ENCODE measurements at places on chromosomes 5 and 9.

DNA sequence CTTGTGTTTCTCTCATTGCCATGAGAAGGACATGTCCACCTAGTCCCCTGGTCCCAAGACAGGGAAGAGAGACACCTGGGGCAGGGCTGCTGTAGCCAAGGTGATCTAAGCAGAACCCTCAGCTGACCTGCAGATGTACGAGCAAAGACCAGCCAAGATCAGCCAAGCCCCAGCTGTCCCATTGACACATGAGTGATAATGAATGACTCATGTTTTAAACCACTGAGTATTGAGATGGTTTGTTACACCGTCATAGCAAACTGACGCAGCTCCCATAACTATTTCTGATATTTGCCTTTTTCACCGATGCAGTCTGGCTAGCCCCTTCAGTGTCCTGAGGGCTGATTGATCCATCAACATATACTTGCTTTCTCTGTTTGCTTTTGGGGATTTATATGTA lies 6.7 kb downstream of the OR1K1 start:
- DNase-seq = no peak

GRCh38 chr9:99142275-99142674 lies 37.4 kb downstream of the TGFBR1 start:
- DNase-seq = no peak

- peak; percentile 81 for DNase-seq
Measured at GRCh38 chr5:10567781-10568321, 4.0 kb downstream of the ANKRD33B start.

DNA sequence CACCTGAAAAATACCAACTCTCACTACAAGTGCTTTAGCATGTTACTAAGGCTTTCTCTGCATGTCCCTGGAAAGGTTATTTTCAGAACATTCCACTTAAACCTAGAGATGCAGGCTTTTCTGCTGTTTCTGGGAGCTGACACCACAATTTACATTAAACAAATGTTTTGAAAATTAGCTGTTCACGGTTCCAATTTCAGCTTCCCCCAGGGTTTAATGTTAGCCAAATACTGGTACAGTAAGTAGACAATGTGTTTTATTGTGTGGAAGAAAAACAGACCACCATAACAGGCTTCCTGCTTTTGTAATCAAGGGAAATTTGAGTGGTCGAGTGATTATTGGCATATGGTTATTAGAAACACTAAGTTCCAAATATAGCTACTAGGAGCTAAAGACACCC lies 32.0 kb downstream of the MACROH2A1 start:
- peak; percentile 46 for DNase-seq

- no peak for DNase-seq
Measured at GRCh38 chr5:35678661-35679060, 61.0 kb downstream of the SPEF2 start.

DNA sequence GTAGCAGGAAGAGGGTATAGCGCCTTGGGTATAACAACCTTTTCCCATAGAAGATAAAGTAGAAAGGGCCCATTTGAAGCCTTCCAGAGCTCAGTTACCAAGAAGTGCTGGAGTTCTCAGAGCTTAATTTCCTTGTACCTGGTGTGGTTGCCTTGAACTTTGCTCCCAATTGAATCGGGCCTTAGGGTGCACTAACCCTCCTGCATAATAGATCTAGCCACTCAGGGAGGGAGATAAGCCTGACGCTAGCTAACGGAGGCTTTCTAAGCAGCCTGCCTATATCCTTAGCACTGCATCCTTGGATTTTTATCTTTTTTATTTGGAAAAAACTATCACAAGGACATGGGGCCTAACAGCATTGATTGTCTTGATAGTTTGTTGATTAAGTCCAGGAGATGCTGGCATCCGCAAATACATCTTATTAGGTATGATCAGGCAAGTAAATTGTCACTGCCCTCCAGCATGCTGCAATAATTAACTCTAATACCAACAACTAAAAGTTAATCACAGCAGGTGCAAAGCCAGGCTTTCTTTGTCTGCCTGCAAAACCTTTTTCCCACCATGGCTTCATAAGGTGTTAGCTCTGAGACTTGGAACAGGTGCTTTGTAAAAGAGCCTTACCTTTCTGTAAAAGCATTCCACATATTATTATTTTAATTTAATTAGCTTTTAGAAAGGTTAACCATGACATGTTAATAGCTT lies 199.4 kb downstream of the SREK1 start:
- no peak for DNase-seq

DNA sequence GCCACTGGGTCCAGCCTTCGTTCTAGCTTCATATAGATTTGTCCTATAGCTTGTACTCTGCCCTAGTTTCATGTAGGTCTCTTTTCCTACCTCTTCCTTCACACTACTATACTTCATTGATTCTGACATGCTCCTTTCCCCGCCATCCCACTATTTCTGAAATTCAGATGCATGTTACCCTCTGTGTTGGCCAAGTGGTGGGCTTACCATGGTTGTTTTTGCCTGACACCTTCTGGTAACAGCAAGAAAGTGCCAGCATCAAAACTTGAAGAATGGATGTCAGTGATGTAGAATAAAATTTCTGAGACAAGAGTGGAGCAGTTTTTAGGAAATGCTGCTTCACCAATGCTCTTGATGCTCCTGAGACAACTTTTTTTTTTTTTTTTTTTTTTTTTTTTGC lies 19.5 kb upstream of the SERINC5 start:
- peak; percentile 24 for DNase-seq

GRCh38 chr9:19623941-19624340 lies 164.9 kb downstream of the SLC24A2 start:
- DNase-seq = no peak

DNA sequence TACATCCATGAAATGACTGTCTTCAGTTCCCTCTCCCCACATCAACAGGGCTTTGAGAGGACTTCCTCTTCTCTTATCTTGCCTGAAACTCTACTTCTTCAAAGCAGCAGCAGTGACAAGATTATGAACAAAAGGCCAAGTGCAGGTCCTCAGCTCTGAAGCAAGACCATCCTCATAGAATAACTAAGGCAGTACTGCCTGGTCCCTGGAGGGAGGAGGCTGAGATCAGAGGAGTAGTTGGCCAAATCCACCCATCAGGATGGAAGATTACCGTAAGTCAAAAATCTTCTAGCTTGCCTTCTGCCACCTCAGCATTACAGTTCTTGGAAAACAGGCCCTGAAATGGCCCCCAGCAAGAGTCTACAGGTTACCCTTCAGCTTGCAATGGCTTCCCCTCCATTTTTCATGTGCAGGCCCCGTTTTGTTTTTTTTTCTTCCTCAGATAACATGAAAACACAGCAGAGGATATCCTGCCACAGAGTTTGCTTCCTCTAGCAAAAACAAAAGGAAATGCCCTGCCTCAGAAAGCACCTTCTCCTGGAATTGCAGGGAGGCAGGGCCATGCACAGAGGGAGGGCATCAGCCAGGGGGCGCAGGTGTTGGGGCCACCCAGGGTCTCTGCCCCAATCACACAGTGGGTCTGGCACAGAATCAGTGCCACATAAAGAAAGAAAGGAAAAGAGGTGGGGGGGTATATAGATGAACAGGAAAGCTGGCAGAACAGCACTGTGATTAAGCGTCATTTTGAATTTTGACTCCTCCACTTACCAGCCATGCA lies 40.0 kb downstream of the KLHL3 start:
- DNase-seq = no peak

GRCh38 chr9:137366445-137366810 lies 56.5 kb downstream of the EXD3 start:
- DNase-seq = no peak

GRCh38 chr9:69090946-69091345 lies 55.4 kb downstream of the FXN start:
- DNase-seq = no peak

GRCh38 chr5:76099286-76099702 lies 16.1 kb downstream of the SV2C start:
- no peak for DNase-seq

DNA sequence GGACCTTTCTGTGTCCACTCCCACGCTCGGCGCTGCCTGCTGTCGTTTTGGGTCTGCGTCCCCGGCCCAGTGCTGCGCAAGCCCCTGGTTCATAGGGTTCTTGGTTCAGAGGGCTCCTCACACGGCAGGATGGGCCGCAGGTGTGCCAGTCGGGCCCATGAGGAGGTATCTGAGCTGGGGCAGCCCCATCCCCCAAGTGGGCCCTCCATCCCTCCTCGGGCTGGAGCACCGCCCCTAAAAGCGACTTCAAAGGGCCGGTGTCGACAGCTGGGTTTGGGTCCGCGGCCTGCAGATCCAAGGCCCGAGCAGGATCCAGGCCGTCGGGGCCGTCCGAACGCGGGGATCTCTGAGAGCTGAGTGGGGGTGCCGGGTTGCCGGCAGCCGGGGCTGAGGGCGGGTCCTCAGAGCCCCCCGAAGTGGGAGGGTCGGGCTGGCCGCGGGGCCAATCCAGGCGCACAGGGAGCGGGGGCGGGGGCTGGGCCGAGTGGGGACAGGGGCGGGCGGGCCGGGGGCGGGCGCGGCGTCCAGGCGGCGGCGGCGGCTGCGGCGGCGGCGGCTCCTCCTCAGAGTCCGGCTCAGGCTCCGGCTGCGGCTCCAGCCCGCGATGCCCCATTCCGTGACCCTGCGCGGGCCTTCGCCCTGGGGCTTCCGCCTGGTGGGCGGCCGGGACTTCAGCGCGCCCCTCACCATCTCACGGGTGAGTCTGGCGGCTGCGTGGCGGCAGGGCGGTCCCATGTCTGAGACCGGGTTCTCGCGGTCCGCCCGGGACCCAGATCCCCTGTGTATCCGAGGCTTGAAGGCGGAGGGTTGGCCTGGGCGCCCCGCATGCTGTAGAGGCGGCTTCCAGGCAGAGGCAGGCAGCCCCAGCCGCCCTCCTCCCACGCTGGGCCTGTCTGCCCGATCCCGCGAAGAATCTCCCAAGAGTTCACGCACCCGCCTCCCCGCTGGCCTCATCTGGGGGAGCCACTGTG lies at the start of gene PDLIM4:
TSS of gene PDLIM4 (plus strand) at position 566 of the 971 bp plus-strand sequence. CDS start at position 605, 39 bp downstream.
- DNase-seq = peak; percentile 62

- DNase-seq = no peak
Measured at GRCh38 chr5:32601623-32602295, 16.4 kb downstream of the SUB1 start.

DNA sequence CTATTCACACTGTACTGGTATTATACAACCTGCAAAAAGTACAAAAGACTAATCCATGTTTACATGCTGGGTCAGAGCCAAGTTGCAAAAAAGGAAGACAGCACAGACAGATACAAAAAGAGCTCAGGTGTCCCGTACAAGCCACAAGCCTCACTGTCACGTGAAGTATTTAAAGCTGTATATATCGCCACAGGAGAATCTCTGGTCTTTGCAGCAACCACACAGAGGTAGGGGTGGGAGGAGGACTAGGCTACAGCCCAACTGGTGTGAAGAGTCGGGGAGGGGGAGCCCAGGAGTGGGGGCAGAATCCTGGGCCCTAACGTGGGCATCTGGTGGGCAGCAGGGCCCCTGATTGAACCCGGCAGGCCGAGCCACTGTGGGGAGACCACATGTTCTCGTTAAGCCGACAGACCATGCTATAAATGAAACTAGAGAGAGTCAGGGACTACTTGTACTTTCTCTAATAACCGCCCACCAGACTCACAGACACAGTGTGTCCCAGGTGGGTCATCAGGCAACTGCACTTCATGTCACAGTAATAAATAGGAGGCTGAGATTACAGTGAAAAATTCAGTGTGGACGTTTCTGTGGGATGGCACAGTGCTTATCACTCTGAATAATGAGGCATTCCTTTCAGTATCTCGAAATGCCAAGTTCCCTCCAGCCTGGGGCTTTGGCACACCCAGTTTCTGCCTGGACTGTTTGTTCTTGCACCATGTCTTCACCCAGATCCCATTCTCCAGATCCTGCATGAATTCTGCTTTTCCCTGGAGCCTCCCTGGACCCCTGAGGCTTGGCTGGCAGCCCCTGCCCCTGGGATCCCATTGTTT lies 79.3 kb upstream of the SH3PXD2B start:
- DNase-seq = no peak

DNA sequence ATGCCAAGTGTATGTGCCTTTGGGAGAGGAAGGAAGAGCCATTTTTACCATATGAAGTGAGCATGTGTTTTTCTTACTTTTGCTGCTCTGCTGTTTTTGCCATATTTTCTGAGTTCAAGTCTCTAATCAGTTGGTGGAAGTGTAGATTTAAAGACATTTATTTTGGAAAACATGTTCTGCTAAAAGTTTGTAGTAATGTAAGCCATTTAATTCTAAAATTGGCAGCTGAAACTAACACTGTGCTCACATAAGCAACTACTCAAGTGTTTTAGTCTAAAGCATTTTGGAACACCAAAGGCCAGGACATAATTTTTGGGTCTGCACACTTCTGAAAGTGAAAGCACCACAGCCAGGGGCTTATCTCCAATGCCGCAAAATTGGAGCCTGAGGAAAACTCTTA lies 363.4 kb upstream of the ZNF608 start:
- DNase-seq = no peak

- peak; percentile 71 for DNase-seq
Measured at GRCh38 chr5:96601715-96602244, 60.4 kb upstream of the CAST start.

DNA sequence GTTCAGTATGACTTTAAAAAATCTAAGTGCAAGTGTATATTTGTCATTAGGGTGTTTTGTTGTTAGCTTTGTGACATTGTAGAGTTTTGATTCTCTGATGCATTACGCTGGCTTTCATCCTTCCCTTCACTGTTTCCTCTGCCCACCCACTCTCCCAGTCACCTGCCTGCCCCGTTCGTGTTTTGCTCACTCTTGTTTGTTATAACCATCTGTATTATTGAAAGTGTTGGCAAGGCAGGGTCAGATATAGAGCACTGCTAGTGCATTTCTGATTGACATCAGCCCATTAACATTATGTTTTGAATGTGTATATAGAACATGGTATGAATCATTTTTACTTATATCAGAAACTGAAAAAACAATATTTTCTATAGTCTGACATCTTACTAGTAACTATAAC lies 27.3 kb downstream of the SCGB3A1 start:
- no peak for DNase-seq

DNA sequence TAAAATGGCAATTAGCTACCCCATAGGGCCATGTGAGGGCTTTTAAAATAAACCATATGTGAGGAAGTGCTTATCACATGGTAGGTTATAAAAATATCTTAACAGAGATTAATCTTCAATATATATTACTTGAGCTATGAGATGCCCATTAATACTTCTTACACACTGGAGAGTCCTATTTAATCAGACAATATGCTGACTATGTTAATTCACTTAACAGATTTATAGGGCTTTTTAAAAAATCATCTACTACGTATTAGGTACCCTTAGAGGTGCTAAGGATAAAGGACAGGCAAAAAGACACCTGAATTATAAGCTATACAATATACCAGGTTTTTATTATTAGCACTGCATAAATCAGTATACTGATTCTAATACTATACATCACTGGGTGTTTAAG lies 102.6 kb downstream of the STRBP start:
- no peak for DNase-seq
